Esophagus muscularis mucosa (tissue), 4 donors: ENCODE measurements at places on chromosomes 13 and 19.

DNA sequence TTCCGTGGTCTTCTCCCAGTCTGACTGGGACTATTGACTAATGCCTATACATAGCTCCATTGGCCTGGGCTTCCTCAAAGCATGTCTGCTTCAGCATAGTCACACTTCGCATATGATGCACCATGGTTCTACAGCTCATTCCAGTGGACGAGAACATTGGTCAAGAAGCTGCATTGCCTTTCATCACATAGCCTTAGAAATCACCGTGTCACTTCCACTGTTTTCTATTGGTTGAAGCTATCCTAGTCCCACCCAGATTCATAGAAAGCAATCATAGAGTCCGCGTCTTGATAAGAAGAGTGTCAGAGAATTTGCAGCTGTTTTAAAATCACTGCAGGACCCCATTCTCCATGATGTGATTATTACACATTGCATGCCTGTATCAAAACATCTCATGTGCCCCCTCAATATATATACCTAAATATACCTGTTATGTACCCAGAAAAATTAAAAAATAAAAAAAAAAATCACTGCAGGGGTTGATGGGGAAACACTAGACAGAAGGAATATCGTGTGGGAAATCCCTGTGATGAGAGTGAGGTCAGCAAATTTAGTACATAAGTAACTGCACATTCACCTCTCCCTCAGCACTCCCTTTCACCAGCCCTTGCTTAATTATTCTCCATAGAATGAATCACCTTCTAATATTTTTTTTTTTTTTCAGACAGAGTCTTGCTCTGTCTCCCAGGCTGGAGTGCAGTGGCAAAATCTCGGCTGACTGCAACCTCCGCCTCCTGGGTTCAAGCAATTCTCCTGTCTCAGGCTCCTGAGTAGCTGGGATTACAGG is 2.2 kb upstream of the ARHGAP33 start:
- no peak for DNase-seq
- H3K27me3 ChIP-seq, result no peaks in the 10 kb centered on the region
- H3K4me3 ChIP-seq, result no peak overlapping the region
- no peak overlapping the region for H3K27ac ChIP-seq
- peaks cover 21% of the 10 kb centered on the region for H3K4me1 ChIP-seq

DNA sequence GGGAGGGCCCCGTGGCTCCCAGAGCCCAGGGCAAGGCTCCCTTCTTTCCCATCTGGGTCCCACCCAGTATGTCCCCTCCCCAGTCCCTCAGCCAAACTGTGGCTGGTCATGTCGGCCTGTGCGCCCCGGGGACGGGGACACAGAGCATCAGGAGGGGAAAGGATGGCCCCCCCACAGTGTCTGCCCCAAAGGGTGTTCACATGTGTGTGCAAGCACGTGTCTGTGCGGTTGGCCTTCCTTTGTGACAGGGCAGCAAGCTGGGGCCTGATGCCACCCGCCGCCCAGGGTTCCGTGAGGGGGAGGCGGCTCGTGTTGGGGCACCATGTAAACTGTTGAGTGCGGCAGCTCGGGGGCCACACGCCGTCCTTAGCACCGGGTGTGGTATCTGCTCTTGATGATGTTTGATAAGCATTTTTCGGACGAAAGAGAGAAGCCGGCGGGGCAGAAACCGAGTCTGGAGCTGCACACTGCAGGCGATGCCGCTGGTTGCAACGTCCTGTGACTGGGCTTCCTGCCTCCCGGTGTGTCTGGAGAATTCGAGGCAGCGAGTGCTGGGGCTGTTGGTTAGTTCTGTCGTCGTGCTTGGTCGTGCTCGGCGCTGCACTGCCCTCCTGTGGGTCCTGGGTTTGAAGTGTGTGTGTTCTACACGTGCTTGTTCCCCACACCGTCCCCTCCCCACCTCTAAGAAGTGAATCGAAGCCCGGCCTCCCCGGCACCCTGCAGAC is 18.4 kb downstream of the GNA11 start:
- no peak overlapping the region for H3K27ac ChIP-seq
- peaks cover 64% of the 10 kb centered on the region for H3K36me3 ChIP-seq
- no peak overlapping the region for H3K4me3 ChIP-seq
- peaks cover 63% of the 10 kb centered on the region for H3K4me1 ChIP-seq
- no peaks in the 10 kb centered on the region for H3K27me3 ChIP-seq

GRCh38 chr19:35141837-35142605 is 1.0 kb upstream of the FXYD7 start:
- no peaks in the 10 kb centered on the region for H3K36me3 ChIP-seq
- H3K4me1 ChIP-seq, result peaks cover 68% of the 10 kb centered on the region
- DNase-seq, result no peak
- H3K27ac ChIP-seq, result peak overlapping the region; percentile 40
- peak overlapping the region; percentile 47 for H3K4me3 ChIP-seq

DNA sequence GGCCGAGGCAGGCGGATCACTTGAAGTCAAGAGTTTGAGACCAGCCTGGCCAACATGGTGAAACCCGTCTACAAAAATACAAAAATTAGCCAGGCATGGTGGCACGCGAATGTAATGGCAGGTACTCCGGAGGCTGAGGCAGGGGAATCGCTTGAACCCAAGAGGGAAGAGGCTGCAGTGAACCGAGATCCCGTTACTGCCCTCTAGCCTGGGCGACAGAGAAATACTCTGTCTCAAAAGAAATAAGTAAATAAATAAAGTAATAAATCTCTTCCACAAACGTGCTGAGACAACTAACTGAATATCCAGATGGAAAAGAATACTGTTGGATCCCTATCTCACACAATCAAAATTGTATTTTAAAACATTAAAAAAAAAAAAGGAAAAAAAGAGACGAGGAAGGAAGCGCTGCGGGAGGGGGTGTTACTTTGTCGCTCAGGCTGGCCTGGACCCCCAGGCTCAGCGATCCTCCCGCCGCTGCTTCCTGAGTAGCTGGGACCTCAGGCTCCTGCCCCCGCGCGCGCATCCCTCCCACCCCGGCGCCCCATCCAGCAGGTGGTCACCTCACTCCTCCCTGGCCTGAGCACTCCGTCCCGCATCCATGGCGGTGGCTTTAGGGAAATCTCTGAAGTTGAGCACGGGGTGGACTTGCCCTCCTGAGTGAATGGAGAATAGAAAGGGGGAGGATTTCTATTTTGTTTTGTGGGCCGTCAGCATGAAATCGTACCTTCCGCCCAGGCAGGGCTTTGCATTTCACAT is 628 bp upstream of the ZNF813 start:
- no peaks in the 10 kb centered on the region for H3K36me3 ChIP-seq
- peak overlapping the region; percentile 70 for H3K27ac ChIP-seq
- H3K4me1 ChIP-seq, result peaks cover 24% of the 10 kb centered on the region
- H3K4me3 ChIP-seq, result peak overlapping the region; percentile 68

- no peaks in the 10 kb centered on the region for H3K36me3 ChIP-seq
- DNase-seq, result no peak
- H3K4me1 ChIP-seq, result peaks cover 8% of the 10 kb centered on the region
- H3K27ac ChIP-seq, result no peak overlapping the region
Measured at GRCh38 chr13:20721454-20722357, 18.2 kb downstream of the IL17D start.

DNA sequence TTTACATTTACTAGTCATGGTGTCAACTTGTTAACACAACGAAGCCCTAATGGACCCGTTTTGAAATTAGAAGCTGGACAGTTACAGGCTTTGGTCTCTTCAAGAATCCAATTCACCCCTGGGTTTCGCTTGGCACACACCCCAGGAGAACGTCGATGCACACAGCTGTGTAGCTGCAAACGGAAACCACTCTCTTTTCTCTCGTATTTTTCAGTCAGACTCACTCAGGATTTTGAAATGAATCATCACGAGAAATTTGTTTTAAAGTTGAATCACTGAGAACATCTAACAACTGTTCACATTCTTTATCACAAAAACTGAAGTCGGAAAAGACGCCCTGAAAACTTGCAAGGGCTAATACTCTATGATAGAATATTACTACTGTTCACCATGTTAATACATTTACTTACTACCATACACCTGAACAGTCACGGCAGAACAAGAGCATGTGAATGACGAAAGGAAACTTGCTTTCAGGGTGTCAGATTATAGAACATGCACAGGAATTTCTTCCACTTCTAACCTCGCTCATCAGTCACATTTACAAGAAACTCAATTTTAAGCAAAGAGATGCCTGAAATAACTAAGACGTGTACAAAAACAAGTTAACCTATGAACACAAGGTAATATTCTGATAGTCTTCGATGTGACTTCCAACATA is 4.7 kb downstream of the PNMA8A start:
- no peaks in the 10 kb centered on the region for H3K27me3 ChIP-seq
- H3K4me3 ChIP-seq, result no peak overlapping the region
- peaks cover 16% of the 10 kb centered on the region for H3K4me1 ChIP-seq

GRCh38 chr19:41372501-41372900 is 3.8 kb upstream of the TMEM91 start:
- no peak overlapping the region for H3K27ac ChIP-seq
- H3K4me1 ChIP-seq, result peaks cover 34% of the 10 kb centered on the region
- H3K27me3 ChIP-seq, result no peaks in the 10 kb centered on the region
- DNase-seq, result no peak

DNA sequence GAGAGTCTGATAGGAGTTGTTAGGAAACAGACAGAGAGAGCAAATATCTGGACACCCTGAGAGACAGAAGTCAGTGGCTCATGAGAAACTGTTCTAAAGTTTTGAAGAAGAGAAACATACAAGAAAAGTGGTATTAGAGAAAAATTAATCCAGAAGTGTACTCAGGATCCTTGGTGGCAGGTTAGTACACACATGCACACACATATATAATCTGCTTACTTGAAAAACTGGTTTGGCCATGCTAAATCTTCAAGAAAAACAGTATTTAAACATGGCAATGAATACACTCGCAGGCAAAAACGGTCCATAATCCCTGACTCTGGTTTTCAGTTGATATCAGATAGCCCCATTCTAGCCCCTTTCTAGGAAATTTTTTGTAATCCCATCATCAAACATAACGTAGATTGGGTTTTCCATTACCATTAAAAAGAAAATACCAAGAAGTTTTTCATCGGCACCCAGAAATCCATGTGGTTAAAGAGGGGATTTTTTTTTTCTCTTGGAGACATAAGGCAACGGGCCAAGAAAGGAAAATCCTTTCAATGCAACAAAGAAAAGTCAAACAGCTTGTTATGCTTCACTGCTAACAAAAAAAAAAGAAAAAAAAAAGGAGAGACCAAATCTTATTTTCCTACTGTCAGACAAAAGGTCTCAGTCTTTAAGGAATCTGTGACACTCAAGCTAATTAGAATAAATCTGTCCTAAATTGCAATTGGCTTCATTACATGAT is 178.0 kb upstream of the MIR17HG start:
- no peaks in the 10 kb centered on the region for H3K27me3 ChIP-seq
- no peak for DNase-seq
- H3K4me1 ChIP-seq, result no peaks in the 10 kb centered on the region
- H3K4me3 ChIP-seq, result no peak overlapping the region

- H3K27me3 ChIP-seq, result no peaks in the 10 kb centered on the region
- H3K36me3 ChIP-seq, result no peaks in the 10 kb centered on the region
- peak; percentile 93 for DNase-seq
- peak overlapping the region; percentile 66 for H3K4me3 ChIP-seq
- peak overlapping the region; percentile 83 for H3K27ac ChIP-seq
Measured at GRCh38 chr13:99658261-99658991, 157.2 kb downstream of the TM9SF2 start.

- H3K4me3 ChIP-seq, result no peak overlapping the region
- no peak overlapping the region for H3K27ac ChIP-seq
- no peaks in the 10 kb centered on the region for H3K36me3 ChIP-seq
Measured at GRCh38 chr13:99911069-99911964, 60.2 kb downstream of the ZIC5 start.

- H3K4me1 ChIP-seq, result no peaks in the 10 kb centered on the region
- H3K36me3 ChIP-seq, result no peaks in the 10 kb centered on the region
- H3K27ac ChIP-seq, result no peak overlapping the region
- H3K4me3 ChIP-seq, result no peak overlapping the region
Measured at GRCh38 chr13:74710006-74710405, 575.8 kb upstream of the KLF12 start.

GRCh38 chr19:709965-710571 is 1.3 kb downstream of the PALM start:
- DNase-seq, result no peak
- H3K27ac ChIP-seq, result peak overlapping the region; percentile 84
- no peaks in the 10 kb centered on the region for H3K36me3 ChIP-seq

DNA sequence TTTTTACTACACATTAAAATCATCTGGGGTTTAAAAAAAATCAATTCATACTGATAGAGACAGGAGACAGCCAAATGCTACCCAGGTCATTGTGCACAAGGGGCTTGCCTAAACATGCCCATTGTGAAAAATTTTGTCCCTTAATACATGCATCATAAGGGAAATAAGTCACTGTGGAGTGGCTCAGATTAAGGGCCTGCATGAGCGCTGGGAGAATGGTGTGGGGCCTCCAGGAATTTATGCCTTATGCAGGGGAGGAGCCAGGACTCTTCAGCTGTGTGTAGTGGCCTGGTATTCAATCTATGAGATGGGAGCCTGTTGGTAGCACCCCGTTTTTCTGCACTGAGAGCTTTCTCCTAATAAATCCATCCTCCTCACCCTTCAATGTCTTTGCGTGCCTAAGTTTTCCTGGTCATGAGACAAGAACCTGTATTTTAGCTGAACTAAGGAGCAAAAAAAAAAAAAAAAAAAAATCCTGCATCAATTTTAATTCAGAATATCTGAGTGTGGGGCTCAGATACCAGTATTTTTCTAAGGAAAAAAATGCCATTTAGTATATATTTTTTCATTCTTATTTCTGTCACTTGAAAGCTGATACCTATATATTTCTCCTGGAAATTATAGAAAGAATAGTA is 997.6 kb upstream of the ATXN8OS start:
- no peaks in the 10 kb centered on the region for H3K27me3 ChIP-seq
- DNase-seq, result no peak
- no peaks in the 10 kb centered on the region for H3K4me1 ChIP-seq
- H3K36me3 ChIP-seq, result no peaks in the 10 kb centered on the region

- no peaks in the 10 kb centered on the region for H3K27me3 ChIP-seq
- no peak overlapping the region for H3K27ac ChIP-seq
- peaks cover 82% of the 10 kb centered on the region for H3K36me3 ChIP-seq
- DNase-seq, result no peak
- H3K4me3 ChIP-seq, result no peak overlapping the region
Measured at GRCh38 chr13:51942189-51942588, 69.1 kb downstream of the ATP7B start.

DNA sequence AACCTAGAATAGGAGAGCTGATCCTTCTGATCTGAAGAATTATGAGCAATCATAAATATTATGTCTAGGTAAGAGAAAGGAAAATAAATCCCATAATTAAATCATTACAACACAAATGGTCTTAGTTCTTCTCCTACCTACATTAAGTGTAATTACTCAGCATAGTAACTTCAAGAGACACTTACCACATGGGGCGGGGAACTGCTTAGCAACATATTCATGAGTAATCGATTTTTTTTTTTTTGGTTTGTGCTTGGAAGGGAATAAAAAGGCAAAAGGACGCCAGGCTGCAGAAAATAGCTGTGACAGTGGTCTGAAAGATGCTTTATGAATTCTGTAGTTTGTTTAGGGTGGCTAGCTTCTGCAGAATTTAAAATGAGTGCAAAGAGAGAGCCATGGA is 103.3 kb upstream of the HTR2A start:
- H3K27me3 ChIP-seq, result no peaks in the 10 kb centered on the region
- H3K27ac ChIP-seq, result no peak overlapping the region
- DNase-seq, result no peak
- no peak overlapping the region for H3K4me3 ChIP-seq
- no peaks in the 10 kb centered on the region for H3K36me3 ChIP-seq
